Panc1 (cell line): ENCODE measurements at places on chromosomes 5 and 9. TPM values are rescaled to one million over a fixed set of nuclear protein-coding genes. Genes with fewer than 3 reads are reported as not detected.

LCN10 gene
- not detected for total RNA-seq

BAAT gene
- 0.08 TPM for total RNA-seq

BSPRY gene
- total RNA-seq: 0.13 TPM

PCDHB4 gene
- total RNA-seq: 0.26 TPM

NAA35 gene
- 21.3 TPM for total RNA-seq

CNTNAP3 gene
- total RNA-seq: 8.8 TPM

ARHGEF28 gene
- 34.8 TPM for total RNA-seq

SLC34A1 gene
- total RNA-seq: not detected

C5 gene
- total RNA-seq: 1.6 TPM
